Central memory CD8-positive, alpha-beta T cell (primary cell): ENCODE measurements at places on chromosomes 6 and 20.

- no peak for DNase-seq
These were observed 63.3 kb downstream of the YTHDF1 start for GRCh38 chr20:63152322-63153253.

DNA sequence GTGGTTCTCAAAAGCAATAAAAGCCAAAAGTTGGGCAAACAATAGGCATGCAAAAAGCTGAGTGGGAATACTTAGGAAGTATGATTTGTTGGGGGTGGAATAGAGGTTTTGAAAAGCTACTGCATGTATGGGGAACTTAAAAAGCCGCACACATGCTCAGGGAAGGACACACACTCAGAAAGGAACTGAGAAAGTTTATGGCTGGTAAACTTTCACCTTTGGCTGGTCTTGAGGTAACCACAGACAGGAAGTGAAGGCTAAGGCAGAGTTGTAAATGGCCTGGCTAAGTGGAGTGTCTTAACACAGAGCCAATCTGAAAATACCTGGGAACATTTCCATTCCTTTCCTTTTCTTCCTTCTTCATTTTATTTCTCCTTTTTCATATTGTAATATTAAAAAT is 134.5 kb upstream of the EXOC2 start:
- DNase-seq = no peak

GRCh38 chr6:25713824-25714223 is 40.7 kb upstream of the SLC17A4 start:
- DNase-seq = no peak

DNA sequence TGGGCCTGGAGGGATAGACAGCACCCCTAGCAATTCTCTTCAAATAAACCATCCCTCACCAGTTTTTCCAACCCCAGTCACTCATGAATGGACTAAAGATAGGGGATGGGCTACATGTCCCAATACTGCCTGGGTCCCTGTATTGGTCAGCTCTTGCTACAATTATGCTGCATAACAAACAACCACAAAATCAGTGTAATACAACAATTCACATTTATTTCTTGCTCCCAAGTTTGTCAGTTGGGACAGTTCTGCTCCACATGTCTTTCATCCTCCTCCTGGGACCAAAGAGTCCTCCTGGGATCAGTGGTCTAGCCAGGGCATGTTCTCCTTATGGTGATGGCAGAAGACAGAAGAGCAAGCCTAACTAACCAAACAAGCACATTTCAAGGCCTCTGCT is 91.7 kb upstream of the MYL9 start:
- no peak for DNase-seq

DNA sequence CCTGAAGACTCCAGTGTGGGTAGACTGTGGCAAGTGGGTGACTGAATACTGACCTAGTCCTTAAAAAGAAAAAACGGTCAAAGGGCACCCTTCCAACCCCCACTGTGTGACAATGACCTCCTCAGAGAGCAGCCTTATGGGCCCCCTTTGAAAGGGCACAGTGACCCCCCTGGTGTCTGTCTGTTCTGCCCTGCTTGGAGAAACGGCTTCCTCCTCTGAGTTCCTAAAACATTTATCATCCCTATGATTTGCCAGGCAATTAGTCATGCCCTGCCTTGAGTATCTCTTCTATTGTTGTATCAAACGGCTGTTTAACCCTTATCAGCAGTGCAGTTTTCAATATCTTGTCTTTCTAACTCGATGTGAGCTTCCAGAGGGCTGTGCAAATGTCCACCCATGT is 21.0 kb upstream of the STX16 start:
- no peak for DNase-seq

DNA sequence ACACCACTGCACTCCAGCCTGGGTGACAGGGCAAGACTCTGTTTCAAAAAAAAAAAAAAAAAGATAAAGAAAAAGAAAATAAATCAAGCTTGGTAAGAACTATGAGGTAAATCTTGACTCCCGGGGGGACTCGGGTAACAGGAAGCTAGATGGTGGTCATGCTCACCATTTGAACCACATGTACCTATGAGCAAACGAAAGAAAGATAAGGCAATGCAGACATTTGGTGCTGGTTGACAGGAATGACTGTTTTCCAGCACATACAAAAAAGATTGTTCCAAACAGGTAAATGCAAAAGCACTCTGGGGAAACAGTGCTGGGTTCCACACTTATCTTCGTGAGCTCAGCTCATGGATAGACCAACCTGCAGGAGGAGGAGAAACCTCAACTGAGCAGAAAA is 22.8 kb upstream of the PTPN1 start:
- no peak for DNase-seq

DNA sequence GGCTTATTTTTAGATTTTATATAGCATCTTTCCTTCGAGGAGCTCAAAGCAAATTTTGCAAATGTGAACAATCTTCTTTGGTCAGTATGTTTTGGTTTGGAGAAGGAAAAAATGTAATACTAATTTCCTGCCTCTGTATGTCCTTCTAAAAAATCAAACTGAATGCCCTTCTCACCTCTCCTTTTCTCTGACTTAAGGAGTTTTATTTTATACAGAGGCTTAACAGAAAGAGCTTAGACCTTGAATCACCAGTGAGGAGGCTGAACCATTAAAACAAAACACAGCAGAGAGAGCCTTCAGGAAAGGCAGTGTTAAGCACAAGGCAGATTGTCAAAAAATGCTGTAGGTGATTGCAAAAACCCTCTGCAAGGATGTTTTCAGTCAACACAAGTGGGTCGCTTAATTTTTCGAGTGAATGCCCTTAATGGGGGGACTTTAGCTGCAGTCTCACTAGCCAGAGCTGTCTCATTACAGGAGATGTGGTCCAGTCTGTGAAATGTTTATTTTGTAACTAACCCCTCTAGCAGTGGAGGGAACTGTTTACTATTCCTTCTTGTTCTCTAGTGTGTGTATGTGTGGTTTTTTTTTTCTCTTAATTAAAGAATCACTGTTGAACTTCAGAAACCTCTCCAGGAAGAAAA is 481.3 kb upstream of the CITED2 start:
- no peak for DNase-seq

GRCh38 chr6:10215326-10216110 is 199.4 kb downstream of the TFAP2A start:
- DNase-seq = no peak

DNA sequence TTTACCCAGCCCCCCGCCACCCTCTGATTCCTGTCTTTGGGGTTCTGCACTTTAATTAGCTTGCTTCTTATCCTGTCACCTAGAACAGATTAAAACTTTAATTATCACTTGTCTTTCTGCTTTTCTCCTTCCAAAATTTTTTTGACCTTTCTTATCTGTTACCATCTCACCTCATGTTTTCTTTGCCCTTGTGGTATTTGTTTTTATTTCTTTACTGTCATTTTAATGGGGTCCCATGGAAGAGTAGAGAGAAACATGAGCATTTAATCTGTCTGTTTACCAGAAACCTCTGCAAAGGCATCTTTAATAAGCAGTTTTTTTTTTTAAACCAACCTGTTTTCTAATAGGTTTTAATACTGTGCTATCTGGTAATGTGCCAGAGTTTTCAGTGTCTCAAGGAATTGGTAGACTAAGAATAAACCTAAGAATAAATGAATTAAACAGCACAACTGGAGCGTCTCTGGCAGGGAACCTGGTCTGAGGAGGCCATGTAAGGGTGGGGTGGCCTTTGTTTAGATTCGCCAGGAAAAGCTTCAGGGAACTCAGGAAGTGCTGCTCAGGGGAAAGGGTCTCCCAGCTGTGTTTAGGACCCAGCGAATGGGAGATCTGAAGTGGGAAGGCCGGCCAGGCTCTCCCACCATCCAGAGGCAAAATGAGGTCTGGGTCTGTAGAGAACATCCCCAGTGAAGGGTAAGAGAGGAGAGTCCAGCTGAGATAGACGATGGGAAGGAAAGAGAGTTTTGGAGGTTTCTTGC is 69.8 kb downstream of the ARID1B start:
- DNase-seq = no peak

- DNase-seq = peak; percentile 72
These were observed 29.2 kb downstream of the TFEB start for GRCh38 chr6:41705996-41706835.

DNA sequence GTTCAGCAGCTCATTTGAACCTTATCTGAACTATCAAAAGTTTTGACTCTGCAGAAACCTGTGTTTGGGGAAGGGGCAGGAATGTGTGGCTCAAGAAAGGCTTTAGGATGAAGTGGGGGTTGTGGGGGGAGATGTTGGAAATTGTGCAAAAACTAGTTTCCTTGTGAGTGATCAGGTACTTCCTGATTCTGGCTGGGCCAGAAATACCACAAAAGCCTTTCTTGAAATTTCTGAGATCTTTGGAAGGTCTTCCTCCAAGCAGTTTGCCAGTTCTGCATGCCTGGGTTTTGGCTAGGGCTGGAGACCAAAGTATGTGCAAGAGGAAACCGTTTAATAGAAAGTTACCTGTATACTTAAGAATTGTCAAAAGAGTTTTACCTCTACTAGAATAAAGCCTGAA is 116.6 kb downstream of the BMP2 start:
- DNase-seq = no peak

GRCh38 chr6:24283043-24283985 is 74.5 kb downstream of the DCDC2 start:
- DNase-seq = no peak

GRCh38 chr6:51265426-51265825 is 446.8 kb downstream of the TFAP2B start:
- DNase-seq = no peak

- DNase-seq = no peak
These were observed 73.1 kb downstream of the NOL4L start for GRCh38 chr20:32512047-32512385.

DNA sequence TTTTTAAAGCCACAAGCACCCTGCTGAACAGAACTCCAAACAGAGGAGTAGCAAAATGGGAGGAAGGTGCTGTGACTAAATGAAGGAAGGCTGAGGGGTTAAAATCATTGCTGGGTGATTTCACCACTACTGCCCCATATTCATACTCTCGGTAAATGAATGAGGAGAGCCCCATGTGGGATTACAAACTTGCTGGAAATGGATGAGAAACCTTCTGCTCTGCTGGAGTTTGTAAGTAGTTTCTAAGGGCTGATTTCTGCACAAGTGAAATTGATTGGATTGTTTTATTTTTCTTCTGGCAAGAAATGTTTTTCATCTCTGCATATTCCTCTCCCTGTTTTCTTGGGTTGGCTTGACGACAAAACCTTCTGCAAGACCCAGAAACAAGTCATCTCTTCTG is 533.5 kb upstream of the MMS22L start:
- no peak for DNase-seq

DNA sequence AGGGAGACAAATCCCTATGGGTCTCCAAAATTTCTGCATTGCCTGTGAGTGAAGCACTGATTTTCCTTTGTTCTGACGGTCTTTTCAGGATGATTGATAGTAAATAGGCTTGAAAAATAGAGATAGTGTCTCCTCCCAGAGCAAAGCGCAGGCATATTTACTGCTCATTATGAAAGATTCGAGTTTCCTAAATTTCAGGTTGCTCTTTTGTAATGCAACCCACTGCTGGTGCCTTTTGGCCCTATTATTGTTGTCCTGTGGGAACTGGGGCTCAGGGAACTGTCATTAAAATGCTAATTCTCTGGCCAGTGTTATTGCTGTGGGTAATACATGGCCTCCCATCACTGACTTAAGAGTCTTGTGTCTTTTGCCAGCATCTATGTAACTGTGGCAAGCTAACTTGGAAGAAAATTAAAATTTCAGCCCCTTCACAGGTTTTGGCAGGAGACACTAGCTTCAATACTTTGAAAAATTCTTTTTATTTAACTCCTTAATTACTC is 754.1 kb upstream of the MAP3K7 start:
- DNase-seq = no peak

- no peak for DNase-seq
These were observed 48.9 kb downstream of the ELOVL2 start for GRCh38 chr6:10995114-10995707.

DNA sequence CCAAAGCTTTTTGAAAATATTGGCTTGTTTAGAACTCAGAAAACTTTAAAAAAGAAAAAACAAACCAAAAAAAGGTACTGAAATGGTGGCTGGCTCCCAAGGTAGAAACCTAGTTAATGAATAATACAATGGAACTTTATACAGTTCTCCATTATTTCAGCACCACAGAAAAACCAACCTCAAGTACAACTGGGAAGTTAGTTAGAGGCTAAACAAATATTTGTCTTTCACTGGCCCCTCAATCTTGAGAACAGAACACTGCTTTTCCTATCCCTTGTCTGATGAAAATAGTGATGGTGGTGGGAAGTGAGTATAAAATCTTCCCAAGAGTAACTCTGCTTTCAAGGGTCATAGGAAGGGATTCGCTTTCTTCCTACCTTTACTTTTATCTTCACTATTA is 126.5 kb downstream of the REV3L start:
- DNase-seq = no peak

DNA sequence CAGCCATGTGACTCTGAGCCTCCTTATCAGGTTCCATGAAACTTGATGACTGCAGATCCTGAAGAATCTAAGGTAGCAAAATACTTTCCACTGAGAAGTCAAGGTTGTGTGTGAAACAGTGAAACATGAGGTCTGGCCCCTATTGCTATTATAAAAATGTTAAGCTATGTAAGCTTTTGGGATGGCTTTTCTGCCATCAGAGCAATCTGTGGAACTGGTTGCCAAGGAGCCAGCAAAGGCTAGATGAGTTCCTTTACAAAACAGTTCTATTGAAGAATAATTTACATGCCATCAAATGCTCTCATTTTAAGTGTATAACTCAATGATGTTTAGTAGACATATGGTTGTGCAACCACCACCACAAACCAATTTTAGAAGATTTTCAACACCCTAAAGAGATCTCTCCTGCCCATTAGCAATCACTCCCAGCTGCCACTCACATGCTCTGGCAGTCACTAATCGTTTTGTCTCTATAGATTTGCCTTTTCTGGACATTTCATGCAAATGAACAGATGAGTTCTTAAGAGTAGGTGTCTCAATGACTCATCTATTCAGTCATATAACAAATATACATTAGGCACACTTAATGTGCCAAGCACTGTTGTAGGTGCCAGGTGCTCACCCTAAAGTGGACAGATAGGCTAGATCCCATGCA is 19.9 kb upstream of the MEP1A start:
- DNase-seq = no peak

DNA sequence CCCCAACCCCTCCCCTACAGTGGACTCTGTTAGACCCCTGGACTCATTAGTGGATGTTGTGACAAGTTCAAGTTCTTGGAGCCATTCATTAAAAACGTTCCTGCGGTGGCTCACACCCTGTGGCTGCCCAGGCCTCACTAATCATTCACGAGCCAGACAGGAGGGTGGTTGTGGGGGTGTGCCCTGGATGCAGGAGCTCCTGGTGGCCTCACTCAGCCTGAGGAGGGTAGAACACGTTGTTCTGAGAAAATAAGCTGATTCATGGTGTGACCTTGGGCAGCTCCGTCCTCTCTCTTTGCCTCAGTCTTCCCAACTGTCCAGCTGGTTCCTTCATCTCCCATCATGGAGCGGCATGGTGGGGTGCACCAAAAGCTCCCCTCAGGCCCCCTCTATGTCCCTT is 16.7 kb downstream of the SLC13A3 start:
- no peak for DNase-seq

GRCh38 chr6:40925341-40925740 is 113.7 kb downstream of the UNC5CL start:
- DNase-seq = no peak

- DNase-seq = no peak
These were observed 179.7 kb upstream of the MYLIP start for GRCh38 chr6:15948930-15949900.

- DNase-seq = no peak
These were observed 50.0 kb downstream of the SRC start for GRCh38 chr20:37395921-37396415.
